ENCODE measurements at places on chromosomes 13 and 19. TPM values are rescaled to one million over a fixed set of nuclear protein-coding genes. Genes with fewer than 3 reads are reported as not detected.
A peak's percentile ranks its signal among the peaks of the same experiment; 100 is the strongest.

DNA sequence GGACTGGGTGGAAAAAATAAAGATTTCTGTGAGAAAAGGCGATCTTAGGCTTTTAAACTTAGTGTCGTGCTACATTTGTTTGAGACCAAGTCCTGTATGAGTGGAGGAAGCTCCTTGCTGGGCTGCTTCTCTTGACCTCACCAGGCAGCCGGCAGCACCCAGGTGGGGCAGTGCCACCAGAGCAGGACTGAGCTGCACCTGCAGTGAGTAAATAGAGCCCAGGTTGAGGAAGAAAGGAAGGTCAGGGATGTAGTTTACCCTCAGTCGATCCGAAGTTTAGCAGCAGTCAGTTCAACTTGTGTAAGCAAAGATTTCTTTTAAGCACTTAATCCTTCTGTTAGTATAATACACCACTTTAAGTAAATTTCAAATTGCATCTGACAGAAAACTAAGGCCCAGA is 13.6 kb downstream of the HNRNPM start:
- DNase-seq, result no peak

DNA sequence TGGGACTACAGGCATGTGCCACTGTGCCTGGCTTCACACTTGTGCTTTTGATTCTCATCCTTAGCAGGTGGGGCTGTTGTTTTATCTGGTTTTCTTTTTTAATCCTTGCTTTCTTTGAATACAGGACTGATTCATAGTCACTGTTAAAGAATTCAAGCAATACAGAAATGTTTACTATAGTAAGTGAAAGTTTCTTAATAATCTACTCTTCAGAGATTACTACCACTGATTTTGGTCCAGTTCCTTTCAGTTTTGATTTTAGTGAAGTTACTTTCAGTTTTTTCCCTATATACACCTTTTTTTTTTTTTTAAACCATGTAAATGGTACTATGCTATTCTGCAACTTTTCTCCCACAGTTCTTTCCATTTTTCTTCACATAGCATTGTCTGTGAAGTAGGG is 53.6 kb downstream of the GATAD2A start:
- DNase-seq, result no peak

The LILRB1 gene
- not detected for total RNA-seq

DNA sequence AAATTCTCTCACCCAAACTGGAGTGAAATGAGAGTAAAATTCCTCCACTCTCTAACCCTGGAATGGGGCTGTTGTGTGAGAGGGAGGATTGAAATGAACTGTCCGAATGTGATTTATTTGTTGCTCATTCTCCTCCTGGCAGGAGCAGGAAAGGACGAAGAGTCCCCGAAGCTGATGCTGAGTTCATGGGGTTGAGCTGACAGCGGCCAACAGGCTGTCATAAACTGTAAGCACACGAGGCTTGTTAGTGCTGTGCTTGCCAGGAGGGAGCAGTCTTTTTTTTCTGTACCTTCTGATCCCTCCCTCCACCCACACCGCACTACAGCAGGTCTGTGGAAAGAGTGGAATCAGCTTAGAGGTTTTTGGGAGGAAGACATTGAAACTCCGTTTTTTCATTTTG is 33.1 kb upstream of the ZNF331 start:
- no peak for DNase-seq

The KCNN1 gene
- total RNA-seq, result not detected

The ASPDH gene
- not detected for total RNA-seq

The CYSLTR2 gene
- total RNA-seq, result not detected

DNA sequence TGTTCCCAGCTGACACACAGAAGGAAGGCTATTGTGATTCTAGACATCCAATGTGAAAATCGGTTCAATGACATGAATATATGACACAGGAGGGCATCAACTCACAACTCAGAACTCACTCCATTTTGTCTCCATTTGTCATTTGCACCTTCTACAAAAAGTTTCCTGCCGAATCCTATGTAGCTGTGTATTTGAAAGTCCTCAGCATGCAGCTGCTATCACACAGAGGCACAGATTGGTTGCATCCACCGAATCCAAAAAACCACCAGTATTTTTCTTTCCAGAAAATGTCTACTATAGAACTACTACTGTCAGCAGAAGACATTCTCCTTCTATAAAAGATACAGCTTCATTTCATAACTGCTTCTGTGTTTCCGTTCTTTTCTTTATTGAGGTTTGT is 13.3 kb downstream of the PCDH9 start:
- DNase-seq, result no peak

- DNase-seq, result no peak
These were observed 470.3 kb downstream of the PCDH20 start for GRCh38 chr13:60945396-60945795.

GRCh38 chr19:2691951-2692350 is 10.5 kb downstream of the GNG7 start:
- no peak for DNase-seq

DNA sequence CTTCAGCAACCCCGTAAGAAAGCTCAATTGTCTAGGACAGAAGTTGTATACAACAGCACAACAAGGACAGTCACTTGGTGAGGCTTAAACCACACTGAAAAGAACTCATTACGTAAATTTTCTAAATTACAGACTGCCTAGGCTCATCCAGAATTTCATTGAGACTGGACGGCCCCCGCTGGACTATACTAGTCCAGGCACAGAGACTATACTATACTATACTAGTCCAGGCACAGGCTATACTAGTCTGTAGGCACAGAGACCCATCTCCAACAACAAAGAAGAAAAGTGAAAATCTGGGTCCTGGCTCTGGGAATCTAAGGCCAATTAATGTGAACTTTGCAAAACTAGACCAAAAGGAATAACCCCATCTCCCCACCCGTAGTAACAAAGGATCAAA is 700 bp downstream of the ZNF816 start:
- DNase-seq, result no peak

DNA sequence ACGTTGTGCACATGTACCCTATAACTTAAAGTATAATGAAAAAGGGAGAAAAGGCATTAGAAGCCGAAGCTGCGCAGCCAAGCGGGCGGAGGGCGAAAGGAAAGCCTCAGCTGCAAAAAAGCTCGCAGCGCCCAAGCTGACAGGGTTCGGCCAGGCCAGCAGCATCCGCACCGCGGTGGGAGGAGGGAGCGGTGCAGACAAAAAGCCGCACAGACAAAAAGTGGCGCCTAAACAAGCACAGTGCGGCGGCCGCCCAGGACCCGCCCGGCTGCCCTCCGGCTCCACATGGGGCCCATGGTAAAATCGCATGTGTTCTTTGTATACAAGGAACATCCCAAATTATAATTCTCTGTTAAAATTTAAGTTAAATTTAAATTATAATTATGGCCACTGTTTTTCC is 42.4 kb downstream of the PSG3 start:
- DNase-seq, result no peak

GRCh38 chr19:2524840-2525723 is 49.2 kb downstream of the GADD45B start:
- peak; percentile 81 for DNase-seq

DNA sequence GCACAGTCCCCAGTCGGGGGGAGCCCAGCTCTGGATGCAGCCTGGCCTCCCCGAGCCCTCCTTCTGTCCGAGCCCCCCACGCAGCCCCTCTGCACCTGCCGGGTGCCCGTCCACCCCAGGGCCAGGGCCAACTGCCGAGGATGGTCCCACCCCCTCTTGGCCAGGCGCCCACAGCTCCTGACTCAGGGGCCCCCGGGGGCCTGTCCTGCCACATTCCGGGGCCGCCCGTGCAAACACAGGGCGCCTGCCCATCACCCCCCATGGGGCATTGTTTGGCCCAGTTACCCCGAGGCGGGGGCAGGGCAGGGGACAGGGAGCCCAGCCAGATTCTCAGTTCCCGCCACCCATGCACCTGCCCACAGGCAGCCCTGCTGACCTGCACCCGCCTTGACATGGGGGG is 5.3 kb upstream of the TCF3 start:
- no peak for DNase-seq
